Occipital lobe (tissue), 3 donors: ENCODE measurements at places on chromosomes 3 and 15.

DNA sequence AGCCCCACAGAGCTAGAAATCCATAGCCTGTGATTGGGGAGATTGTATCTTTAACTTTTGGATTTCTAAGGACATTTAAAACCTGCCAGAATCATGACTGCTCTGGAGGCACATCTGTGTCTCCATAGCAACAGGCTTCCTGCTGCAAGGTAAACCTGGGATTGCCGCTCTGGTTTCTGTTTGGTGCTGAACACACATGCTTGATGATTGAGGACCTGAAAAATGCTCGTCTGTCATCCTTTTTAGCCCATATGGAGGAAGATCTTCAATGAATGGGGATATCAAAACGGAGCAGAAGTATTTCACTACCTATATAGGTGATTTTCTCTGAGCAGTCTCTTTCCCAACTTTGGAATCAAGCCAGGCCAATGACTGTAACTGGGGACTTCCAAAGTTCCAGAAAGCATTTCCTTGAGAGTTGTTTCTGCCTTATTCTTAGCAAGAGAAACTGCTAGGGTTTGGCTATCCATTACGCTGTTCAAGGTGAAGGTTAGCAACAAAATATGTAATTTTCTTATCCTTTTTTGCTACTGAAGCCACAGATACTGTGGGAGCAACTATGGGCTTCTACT lies 96.5 kb upstream of the TNIK start:
- DNase-seq = no peak

- DNase-seq = no peak
These were observed 77.3 kb downstream of the ABI3BP start for GRCh38 chr3:100915706-100916495.

- no peak for DNase-seq
These were observed 99.2 kb upstream of the SAMMSON start for GRCh38 chr3:69900331-69900730.

GRCh38 chr3:50272911-50273688 lies 4.2 kb downstream of the SEMA3B start:
- DNase-seq = peak; percentile 70

- no peak for DNase-seq
These were observed 117.1 kb downstream of the MYLK start for GRCh38 chr3:123767009-123767372.

GRCh38 chr3:60954048-60954447 lies 297.2 kb downstream of the FHIT start:
- no peak for DNase-seq

GRCh38 chr3:108076564-108076963 lies 14.3 kb downstream of the CD47 start:
- DNase-seq = no peak

GRCh38 chr3:170651260-170651845 lies 65.5 kb upstream of the SLC7A14 start:
- no peak for DNase-seq

- no peak for DNase-seq
These were observed 6.2 kb downstream of the CD200 start for GRCh38 chr3:112339134-112339533.

DNA sequence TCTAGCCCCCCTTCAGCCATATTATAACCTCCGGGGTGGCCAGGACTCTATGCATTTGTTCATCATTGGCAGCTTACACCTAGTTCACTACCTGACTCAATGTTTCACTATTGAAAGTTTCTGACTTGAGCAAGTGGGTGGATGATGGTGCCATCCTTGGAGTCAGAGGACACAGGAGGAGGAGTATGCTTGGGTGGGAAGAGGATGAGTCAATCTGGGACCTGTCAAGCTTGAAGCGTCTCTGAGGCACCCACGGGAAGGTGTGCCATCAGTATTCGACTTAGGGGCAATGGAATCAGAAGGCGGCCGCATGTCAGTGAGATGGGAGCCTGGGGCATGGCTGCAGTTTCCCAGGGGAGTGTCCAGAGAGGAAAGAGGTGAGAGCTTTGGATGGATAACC lies 133.3 kb downstream of the EPHB1 start:
- no peak for DNase-seq

DNA sequence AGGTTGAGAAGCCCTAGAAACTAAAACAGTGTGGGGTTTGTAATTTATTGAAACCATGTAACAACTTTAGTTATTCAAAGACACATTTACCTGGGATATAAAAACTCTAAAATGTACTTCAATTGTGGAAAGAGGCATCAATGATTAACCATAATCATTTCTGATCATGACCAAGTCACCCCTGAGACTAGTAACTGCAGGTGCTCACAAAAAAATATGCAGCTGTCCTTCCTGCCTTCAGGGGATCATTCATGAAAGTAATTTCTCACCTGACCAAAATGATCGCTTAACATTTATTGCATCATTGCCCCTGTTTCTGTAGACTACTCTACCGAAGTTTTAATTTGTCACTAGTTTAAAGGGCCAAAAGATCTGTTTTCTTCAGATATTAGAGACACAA lies 9.0 kb downstream of the ACP3 start:
- DNase-seq = no peak

- no peak for DNase-seq
These were observed 74.8 kb upstream of the NAALADL2 start for GRCh38 chr3:174784206-174784934.

DNA sequence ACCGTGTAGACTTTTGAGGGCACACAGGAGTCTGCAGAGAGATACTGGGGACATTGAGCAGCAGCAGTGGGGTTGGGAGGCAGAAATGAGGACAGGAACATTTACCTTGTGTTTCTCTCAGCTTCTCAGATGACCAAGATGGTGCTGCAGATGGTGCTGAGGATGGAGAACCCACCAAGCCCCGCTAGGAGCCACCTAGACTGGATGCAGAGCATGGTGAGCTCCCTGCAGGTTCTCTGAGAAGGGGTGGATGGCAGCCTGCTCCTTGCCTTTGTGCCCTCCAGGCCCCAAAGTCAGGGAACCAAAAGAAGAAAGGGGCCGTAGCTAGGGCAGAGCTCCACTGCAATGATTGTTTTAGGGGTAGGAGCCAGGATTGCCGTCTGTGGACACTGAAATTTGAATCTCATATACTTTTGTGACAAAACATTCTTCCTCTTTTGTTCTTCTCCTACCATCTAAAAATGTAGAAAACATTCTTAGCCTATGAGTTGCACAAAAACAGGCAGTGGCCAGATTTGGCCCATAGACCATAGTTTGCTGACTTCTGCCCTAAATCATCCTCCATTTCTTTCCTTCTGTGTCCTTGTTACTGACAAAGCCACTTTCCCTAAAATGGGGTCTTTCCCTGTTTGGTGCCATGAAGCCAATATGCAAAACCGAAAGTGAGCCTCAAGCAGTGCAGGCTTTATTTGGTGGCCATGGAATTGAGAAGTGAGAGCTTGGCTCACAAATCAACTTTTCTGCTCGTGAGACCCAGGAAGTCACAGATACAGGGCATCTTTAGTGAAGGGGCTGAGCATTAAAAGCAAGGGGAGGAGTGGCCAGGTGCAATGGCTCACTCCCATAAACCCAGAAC lies 11.9 kb upstream of the MUC20 start:
- no peak for DNase-seq

GRCh38 chr15:51619331-51620035 lies 3.1 kb downstream of the DMXL2 start:
- DNase-seq = peak; percentile 3

DNA sequence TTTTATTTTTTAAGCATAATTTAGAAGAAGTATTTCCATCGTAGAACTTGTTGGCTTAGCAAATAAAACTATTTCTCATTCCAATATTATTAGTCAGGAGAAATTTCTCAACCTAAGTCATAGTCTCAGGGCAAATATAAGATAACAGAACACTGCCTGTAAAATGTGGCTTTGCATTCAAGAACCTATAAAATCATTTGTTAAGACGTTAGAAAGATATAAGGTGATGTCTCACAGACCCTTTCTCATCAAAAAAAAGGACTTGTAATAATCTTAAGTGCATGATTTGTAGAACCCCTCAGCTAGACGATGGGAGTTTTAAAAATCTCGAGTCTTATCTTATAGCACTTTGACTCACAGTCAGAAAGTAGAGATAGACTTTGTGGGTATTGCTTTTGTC lies 314.7 kb upstream of the CFAP20DC start:
- DNase-seq = no peak

DNA sequence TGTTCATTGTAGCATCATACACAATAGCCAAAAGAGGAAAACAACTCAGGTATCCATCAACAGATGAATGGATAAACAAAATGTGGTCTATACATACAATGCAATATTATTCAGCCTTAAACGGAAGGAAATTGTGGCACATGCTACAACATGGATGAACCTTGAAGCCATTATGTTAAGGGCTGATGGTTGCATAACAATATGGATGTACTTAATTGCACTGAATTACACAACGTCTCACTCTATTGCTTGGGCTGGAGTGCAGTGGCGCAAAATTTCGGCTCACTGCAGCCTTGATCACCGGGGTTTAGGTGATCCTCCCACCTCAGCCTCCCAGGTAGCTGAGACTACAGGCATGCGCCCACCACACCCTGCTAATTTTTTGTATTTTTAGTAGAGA lies 7.0 kb upstream of the TMEM62 start:
- no peak for DNase-seq

DNA sequence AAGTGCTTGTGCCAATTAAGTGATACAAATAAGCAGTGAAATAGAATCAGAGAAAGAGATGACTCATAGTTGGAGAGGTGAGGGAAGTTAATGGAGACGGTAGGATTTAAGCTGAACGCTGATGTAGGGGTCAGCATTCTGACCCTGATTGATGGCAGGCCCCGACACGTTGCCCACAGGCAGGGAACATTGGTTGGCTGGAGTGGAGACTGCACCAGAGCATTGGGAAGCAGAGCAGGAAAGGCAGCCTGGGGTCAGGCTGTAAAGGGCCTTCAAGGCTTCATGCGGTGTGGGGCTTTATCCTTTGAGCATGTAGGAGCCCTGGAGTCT lies 68.6 kb downstream of the DCUN1D1 start:
- DNase-seq = no peak

GRCh38 chr3:172717493-172718088 lies 6.7 kb upstream of the NCEH1 start:
- no peak for DNase-seq

DNA sequence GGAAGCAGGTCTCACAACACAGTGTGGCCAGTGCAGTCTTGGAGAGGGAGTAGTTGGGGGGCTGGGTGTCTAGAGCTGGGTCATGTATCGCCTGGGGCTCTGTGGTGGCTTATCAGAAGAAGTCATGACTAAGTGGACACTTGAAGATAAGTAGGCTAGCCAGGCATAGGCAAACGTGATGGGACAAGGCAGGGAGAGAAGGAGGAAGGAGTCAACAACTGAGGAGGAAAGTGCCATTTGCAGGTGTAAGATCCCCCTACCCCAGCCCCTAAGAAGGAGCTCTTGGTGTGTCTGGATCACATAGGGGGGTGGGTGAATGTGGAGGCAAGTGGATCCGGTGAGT lies 352.3 kb downstream of the LRTM1 start:
- DNase-seq = no peak

GRCh38 chr3:101495552-101495951 lies 17.5 kb downstream of the SENP7 start:
- no peak for DNase-seq

- no peak for DNase-seq
These were observed 67.7 kb downstream of the SLC30A4 start for GRCh38 chr15:45454814-45455213.

DNA sequence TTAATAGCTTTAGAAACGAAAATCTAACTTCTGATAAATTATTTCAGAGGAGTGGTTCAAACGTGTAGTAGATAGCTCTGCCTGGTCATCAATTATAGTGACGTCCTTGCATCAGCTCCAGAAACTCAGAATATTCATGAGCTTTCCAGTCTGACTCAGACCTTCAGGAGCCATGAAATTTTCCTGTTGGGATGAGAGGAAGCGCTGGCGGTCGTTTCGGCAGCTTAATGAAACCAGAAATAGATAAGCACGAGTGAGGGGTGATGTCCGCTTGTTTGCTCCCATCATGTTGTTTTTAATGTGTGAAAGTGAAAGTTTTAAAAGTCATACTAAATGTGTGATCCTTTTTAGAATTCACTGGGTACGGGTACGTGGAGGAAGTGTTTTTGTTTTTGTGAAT lies 141.1 kb downstream of the PGPEP1L start:
- no peak for DNase-seq
